Tibial nerve (tissue), 4 donors: ENCODE measurements at places on chromosomes 11 and 22.
A peak's percentile ranks its signal among the peaks of the same experiment; 100 is the strongest.

GRCh38 chr22:19679522-19680101, 34.7 kb upstream of the SEPTIN5 start:
- H3K4me1 ChIP-seq: peaks cover 5% of the 10 kb centered on the region
- DNase-seq: peak; percentile 44
- H3K36me3 ChIP-seq: no peaks in the 10 kb centered on the region
- no peaks in the 10 kb centered on the region for H3K27me3 ChIP-seq

- no peak overlapping the region for H3K4me3 ChIP-seq
- DNase-seq: no peak
- no peaks in the 10 kb centered on the region for H3K27me3 ChIP-seq
- H3K27ac ChIP-seq: no peak overlapping the region
Observed at GRCh38 chr11:105260976-105261375, 121.4 kb upstream of the CARD18 start.

- no peaks in the 10 kb centered on the region for H3K27me3 ChIP-seq
- no peak overlapping the region for H3K27ac ChIP-seq
- no peak overlapping the region for H3K4me3 ChIP-seq
- H3K4me1 ChIP-seq: no peaks in the 10 kb centered on the region
Observed at GRCh38 chr22:21857481-21857914, 9.9 kb downstream of the MAPK1 start.

GRCh38 chr11:30538251-30538650, 47.9 kb downstream of the MPPED2 start:
- no peak overlapping the region for H3K27ac ChIP-seq
- H3K27me3 ChIP-seq: no peaks in the 10 kb centered on the region
- no peak for DNase-seq
- H3K4me1 ChIP-seq: no peaks in the 10 kb centered on the region
- H3K4me3 ChIP-seq: no peak overlapping the region

DNA sequence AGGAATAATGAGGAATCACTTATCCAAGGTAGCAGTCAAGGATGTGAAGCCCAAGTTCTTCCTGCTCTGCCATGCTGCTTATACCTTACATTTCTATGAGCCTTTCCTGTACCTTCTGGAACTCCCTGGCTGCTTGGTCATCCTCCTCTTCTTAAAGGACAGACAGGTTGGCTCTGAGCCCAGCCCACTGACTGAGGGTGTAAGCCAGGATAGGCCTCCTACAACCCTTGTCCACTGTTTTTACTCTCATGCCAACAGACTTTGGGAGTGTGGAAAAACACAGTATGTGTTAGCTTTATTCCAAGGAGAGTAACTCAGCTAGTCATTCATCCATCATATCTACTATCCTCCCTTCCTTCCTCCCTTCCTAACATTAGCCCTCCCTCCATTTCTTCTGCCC, 47.5 kb downstream of the IRAG1 start:
- H3K4me1 ChIP-seq: peaks cover 19% of the 10 kb centered on the region
- no peaks in the 10 kb centered on the region for H3K27me3 ChIP-seq
- H3K4me3 ChIP-seq: no peak overlapping the region

DNA sequence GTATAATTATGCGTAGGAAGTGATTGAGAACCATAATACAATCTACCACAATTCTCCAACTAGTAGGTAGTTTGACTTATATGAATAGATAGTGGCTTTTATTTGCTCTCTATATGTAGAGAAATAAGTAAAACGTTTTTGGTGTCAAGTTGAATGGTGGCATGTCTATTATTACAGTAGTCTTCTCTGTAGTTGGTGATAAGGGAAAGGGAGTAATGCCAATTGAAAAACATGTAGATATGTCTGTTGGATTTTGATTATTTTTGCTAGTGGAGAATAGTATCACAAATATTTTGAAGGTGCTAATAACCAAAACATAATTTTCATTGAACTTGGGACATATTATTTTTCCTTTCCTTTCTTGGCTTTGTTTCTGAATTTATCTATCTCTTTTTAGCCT, 17.5 kb downstream of the FBXO7 start:
- H3K27ac ChIP-seq: no peak overlapping the region
- no peaks in the 10 kb centered on the region for H3K4me1 ChIP-seq
- H3K27me3 ChIP-seq: no peaks in the 10 kb centered on the region
- no peak for DNase-seq

DNA sequence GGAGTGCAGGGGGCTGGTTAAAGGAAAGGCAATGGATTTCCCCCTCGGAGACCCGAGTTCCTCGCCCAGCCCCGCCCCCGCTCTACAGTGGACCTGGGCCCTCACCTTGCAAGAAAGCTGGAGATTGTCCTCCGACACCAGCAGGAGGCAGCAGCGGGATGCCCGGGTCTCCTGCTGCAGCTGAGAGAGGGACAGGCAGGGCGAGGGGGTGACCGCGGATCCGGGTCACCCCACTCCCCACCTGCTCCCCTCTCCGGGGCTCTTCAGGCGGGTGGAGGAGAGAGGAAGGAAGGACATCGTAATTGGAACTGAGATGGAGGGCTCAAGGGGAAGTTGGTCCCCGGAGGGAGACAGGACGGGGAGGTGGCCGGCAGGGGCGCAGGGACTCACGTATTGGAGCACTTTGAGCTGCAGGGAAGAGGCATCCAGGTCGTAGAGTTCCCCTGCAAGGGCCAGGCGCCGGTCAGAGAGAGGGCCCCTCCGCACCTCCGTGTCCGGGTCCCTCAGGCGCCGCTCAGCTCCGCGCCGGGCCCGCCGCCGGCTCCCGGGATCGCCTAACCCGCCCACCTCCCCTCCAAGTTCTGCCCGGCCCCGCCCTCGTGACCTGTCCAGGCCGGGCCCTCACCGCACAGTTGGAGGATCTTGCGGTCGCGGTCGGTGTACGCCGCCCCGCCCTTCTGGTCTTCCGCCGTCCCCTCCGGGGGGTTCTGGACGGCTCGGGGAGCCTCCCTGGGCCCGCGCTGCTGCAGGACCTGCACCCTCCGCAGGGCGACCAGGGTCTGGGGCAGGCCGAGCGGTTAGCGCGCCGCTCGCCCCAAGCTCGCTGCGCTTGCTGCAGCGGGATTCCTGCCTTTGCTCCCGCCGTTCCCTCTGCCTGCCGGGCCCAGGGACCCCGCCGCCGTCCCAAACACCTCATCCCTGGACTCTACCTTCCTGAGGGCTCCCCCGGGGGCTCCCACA, 84.1 kb downstream of the PDE2A start:
- no peak overlapping the region for H3K4me3 ChIP-seq
- peaks cover 59% of the 10 kb centered on the region for H3K27me3 ChIP-seq
- H3K27ac ChIP-seq: no peak overlapping the region
- H3K36me3 ChIP-seq: no peaks in the 10 kb centered on the region
- no peaks in the 10 kb centered on the region for H3K4me1 ChIP-seq

- no peak for DNase-seq
- no peak overlapping the region for H3K4me3 ChIP-seq
- no peaks in the 10 kb centered on the region for H3K4me1 ChIP-seq
Observed at GRCh38 chr11:122791836-122792235, 46.5 kb upstream of the CRTAM start.

DNA sequence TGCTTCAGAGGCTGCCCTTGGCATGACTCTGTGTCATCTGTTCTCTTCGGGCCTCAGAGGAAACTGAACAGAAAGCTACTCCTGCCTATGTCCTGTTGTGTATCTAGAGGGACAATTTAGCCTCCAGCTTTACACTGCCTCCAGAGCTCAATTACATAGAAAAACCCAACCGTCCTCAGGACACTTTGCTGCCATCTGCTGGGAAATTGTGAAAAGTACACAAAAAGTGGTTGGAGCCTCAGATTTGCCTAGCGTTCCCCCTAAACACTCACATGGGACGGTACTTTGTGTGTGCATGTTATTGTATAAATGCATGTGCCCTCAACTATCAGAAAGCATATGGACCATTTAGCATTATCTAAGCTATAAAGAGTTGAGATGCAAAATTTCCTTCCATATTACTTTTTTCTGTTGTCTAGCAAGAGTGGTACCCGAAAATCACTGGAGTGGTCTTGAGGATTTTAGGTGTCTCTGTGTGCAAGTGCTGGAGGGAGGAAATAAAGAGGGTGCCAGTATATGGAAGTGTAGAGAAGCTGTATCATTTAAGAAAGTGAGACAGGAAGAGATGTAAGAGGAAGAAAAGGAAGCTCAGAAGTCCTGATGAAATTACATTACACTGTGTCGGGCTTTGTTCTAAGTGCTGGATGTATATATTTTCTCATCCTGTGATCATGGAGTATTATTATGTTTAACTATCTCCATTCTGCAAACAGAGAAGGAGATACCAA, 8.7 kb upstream of the MS4A4E start:
- no peak overlapping the region for H3K4me3 ChIP-seq
- no peaks in the 10 kb centered on the region for H3K36me3 ChIP-seq
- no peaks in the 10 kb centered on the region for H3K27me3 ChIP-seq
- peak overlapping the region; percentile 62 for H3K27ac ChIP-seq
- no peaks in the 10 kb centered on the region for H3K4me1 ChIP-seq
- peak; percentile 36 for DNase-seq

- DNase-seq: no peak
- H3K36me3 ChIP-seq: no peaks in the 10 kb centered on the region
- no peaks in the 10 kb centered on the region for H3K27me3 ChIP-seq
- no peak overlapping the region for H3K27ac ChIP-seq
- H3K4me3 ChIP-seq: no peak overlapping the region
- H3K4me1 ChIP-seq: no peaks in the 10 kb centered on the region
Observed at GRCh38 chr11:128359515-128359914, 227.8 kb downstream of the ETS1 start.

DNA sequence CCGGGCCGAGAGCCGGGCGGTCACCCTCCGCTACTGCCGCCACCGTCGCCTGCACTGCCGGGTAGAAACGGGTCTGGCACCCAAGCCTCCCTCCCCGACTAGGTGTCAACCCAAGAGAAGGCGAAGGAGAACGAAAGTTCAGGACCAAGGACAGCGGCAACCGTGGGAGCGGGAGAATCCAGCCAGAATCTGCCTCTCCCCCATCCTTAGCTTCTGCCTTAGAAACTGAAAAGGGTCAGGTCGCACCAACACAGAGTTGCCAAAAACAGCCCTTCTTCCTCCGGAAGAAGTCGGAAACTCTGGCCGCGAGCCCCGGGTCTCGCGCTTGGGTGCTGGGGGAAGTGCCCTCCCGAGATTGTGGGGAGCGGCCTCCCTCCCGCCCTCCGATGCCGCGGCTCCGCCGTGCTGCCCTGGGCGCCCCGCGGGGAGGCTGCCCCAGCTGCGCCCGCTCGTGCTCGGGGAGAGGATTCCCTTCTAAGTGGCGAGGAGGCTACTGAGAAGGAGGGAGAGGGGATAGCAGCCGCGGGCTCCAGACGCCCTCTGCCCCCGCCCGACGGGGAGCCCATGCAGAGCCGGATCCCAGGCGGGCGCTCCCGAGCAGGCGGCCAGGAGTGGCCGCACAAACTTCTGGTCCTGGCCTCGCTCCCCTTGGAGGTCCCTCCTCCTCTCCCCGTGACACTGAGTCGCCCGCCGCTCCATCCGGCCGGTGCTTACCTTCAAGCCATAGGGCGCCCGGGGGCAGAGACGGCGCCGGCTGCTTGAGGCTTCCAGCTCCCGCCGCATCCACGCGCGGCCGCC, 637 bp downstream of the DRD2 start:
- no peaks in the 10 kb centered on the region for H3K36me3 ChIP-seq
- peaks cover 17% of the 10 kb centered on the region for H3K4me1 ChIP-seq
- peak; percentile 51 for DNase-seq
- no peak overlapping the region for H3K4me3 ChIP-seq
- no peak overlapping the region for H3K27ac ChIP-seq
- peaks cover 2% of the 10 kb centered on the region for H3K27me3 ChIP-seq

DNA sequence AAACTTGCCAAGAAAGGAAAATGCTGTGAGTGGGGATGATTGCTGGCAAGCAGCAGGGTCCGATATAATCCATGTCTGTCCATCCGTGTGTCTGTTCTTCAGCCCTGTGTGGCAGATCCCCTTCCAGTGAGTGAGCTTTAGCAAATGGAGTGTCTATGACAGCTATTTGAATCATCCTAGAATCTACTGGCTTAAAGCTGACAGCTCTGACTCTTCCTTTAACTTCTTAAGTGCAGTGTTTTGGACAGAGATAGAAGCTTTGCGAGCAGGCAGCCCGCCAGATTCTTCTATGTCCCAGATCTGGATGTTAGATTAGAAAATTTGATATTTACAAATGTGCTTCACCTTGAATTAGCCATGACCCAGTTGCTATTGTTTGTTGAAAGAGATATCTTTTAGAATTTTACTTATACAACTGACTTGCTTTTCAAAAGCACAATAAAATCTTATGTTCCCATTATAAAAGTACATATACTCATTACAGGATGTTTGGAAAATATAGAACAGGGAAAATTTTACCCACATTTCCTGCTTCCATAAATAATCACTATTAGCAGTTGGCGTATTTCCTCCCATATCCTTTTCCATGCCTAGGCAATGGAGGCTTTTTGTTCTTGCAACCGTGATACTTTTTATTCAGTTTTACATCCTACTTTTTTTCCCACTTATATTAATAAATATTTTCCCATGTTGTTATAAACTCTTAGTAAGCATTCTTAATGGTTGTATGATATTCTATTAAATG, 124.5 kb downstream of the COMMD9 start:
- H3K27me3 ChIP-seq: no peaks in the 10 kb centered on the region
- no peak for DNase-seq

- DNase-seq: no peak
- no peaks in the 10 kb centered on the region for H3K36me3 ChIP-seq
- no peaks in the 10 kb centered on the region for H3K4me1 ChIP-seq
- H3K4me3 ChIP-seq: no peak overlapping the region
- H3K27ac ChIP-seq: no peak overlapping the region
Observed at GRCh38 chr11:133981156-133981555, 24.4 kb upstream of the IGSF9B start.

GRCh38 chr11:33207408-33207985, 46.2 kb upstream of the CSTF3 start:
- peaks cover 13% of the 10 kb centered on the region for H3K4me1 ChIP-seq
- no peak for DNase-seq
- H3K4me3 ChIP-seq: no peak overlapping the region
- no peak overlapping the region for H3K27ac ChIP-seq
- no peaks in the 10 kb centered on the region for H3K27me3 ChIP-seq
- no peaks in the 10 kb centered on the region for H3K36me3 ChIP-seq

DNA sequence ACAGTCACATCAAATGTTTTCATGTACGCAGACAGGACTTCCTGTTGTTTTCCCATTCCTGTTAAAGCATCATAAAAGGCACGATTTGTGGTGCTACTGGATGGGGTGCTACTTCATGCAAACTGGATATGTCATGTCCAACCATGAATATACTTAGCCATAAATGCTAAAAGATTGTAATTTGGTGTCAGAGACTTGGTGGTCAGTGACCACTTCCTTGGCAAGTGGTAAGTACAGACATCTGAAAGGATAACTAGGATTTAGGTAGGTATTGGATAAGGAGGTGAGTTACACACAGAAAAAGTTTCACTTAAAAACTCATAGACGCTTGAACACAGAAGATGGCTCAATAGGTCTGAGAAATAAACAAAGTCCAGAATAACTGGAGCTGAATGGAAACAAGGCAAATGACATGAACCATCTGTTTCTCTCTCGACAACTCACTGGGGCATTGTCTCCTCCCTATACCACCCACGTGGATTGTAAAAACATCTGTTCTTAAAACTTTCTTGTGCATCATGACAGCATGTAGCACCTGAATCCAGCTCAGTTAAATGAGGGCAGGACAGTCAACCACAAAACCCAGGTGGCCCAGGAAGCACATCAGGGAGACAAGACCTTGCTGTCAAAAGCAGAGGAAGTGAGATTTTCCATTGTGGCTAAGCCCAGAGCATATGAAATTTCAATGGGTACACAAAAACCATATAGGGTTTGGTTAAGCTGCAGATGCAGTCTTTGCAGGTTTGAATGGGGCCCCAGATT, 22.1 kb upstream of the IGLL5 start:
- no peak for DNase-seq
- no peak overlapping the region for H3K27ac ChIP-seq
- no peaks in the 10 kb centered on the region for H3K36me3 ChIP-seq
